ENCODE measurements at places on chromosomes 4 and X. TPM values are rescaled to one million over a fixed set of nuclear protein-coding genes. Genes with fewer than 3 reads are reported as not detected.

GRCh38 chrX:133285341-133285740 lies 67.2 kb upstream of the TFDP3 start:
- no peaks in the 10 kb centered on the region for H3K4me1 ChIP-seq
- no peak for DNase-seq
- H3K4me3 ChIP-seq = no peak overlapping the region
- no peaks in the 10 kb centered on the region for H3K27me3 ChIP-seq
- H3K36me3 ChIP-seq = no peaks in the 10 kb centered on the region

GRCh38 chr4:77232653-77233052 lies 75.6 kb downstream of the CCNG2 start:
- no peak overlapping the region for H3K4me3 ChIP-seq
- H3K27me3 ChIP-seq = peaks cover 9% of the 10 kb centered on the region
- no peak for DNase-seq
- H3K4me1 ChIP-seq = no peaks in the 10 kb centered on the region
- H3K36me3 ChIP-seq = no peaks in the 10 kb centered on the region

DNA sequence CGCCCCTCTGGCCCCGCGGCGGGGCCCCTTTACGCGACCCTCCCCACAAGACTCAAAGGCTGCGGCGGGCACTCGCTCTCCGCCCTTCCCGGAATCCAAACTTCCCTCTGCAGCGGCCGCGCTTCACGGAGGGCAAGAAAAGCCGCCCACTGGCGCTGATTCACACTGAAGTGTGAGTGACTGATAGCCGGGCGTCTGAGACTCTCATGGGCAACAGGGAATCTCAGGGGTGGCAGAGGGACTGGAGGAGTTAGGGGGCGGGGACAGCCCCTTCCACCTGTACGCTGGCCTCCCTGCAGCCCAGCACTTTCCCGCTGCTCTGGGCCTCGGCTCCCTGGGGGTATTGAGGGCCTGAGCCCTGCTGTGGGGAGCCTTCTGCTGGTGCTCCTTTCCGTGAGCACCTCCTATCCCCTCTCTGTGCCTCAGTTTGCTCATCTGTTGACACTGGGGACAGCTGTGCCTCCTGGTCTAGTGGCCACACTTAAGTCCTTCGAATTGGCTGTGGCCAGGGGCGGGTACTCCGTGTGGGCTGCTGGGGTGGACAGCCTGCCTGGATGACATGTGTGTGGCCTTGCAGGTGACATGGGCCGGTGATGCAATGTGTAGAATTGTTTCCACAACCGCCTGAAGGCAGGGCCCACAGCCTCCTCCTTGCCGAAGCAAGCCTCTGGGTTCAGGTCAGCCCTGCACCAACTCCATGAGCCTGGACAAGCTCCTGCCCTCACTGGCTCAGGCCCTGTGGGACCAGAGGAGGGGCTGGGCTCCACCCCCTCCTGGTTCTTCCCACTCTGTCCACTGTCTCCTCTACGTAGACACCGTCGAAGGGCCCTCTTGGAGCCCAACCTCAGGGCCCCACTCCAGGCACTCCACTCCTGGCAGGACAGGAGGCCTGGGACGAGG lies 951 bp downstream of the SH3BP2 start:
- H3K36me3 ChIP-seq = no peaks in the 10 kb centered on the region
- no peak overlapping the region for H3K27ac ChIP-seq
- H3K4me1 ChIP-seq = peaks cover 24% of the 10 kb centered on the region
- peak overlapping the region; percentile 50 for H3K4me3 ChIP-seq
- peak; percentile 42 for DNase-seq

- H3K27ac ChIP-seq = no peak overlapping the region
- no peaks in the 10 kb centered on the region for H3K27me3 ChIP-seq
- H3K36me3 ChIP-seq = no peaks in the 10 kb centered on the region
- no peaks in the 10 kb centered on the region for H3K4me1 ChIP-seq
- no peak overlapping the region for H3K4me3 ChIP-seq
Measured at GRCh38 chr4:162847945-162848549, 318.6 kb downstream of the NAF1 start.

Gene DMD
- 5.4 TPM for total RNA-seq

Gene TMPRSS11E
- total RNA-seq = not detected

Gene BANK1
- total RNA-seq = not detected

Gene JAKMIP1
- not detected for total RNA-seq

Data from A673 (cell line).